ENCODE measurements at places on chromosomes 3 and 15. TPM values are rescaled to one million over a fixed set of nuclear protein-coding genes. Genes with fewer than 3 reads are reported as not detected.

The GPR149 gene
- total RNA-seq = not detected

DNA sequence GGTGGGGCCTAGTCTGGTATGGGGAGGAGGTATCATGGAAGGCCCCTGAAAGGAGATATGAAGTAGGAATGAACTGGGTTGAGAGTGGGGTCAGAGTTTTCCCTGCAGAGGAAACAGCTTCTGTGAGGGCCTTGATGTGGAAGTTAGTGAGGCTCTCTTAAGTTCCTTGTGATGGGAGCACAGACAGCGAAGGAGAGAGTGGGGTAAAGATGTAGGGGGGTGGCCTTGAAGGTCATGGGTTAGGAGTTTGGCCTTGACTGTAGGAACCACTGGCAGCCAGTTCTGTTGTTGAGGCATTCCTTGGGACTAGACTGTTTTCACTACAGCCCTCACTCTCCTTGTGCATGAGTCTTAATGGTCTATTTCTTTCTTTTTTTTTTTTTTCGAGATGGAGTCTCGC lies 77.8 kb upstream of the NMNAT3 start:
- H3K27ac ChIP-seq = no peak overlapping the region
- H3K4me3 ChIP-seq = no peak overlapping the region
- no peaks in the 10 kb centered on the region for H3K36me3 ChIP-seq
- no peak for DNase-seq

DNA sequence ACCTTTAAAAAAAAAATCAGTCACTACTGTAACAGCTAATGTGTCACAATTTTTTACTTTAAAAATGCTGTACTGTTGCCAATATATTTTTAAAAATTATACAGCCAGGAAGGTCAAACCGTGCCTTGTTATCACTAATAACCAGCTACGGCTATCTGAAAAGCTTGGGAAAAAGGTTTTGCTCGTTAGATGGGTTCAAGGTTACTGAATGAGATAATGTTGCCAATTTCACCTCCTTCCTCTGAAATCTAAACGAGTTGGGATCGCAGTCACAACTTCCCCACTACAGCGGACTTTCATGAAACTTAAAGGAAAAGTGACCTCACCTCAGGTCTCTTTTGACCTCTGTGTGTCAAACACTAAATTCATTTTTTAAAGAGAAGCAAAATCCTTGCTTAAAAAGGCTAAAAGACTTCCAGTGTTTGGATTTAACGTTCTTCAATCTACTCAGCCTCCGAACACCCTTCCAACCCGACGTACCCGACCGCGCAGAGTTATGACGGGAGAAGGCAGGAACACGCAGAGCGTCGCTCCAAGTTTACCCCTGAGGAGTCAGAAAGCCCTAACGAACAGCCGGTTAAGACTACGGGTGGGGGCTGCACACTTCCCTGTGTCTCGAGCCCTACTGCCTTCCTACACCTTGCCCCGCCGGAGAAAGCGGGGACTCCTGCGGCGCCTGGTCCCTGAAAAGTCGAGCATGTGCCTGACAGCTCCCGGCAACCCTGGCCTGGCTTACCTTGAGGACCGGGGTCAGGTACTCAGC lies 860 bp downstream of the ATG3 start:
- H3K36me3 ChIP-seq = peaks cover 15% of the 10 kb centered on the region
- peak overlapping the region; percentile 53 for H3K4me3 ChIP-seq
- H3K27me3 ChIP-seq = no peaks in the 10 kb centered on the region
- DNase-seq = peak; percentile 75

The ENTPD3 gene
- not detected for total RNA-seq

DNA sequence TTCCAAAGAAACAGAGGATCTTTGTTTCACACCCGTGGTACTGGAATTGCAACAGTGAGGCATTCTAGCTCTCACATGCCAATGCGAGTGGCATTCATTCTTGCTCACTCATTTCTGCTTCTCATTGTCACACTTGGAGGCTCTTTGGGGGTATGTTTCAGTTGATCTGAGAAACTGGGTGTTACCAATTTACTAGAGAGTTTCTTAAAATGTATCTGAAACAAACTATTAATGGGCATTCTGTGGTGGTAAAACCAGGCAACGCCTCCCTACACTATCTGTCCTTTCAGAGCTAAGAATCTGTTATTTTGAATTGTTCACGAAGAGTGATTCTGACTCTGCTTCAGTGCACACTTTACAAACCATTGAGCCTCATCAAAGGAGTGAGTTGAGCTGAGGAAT lies 140.6 kb upstream of the BHLHE40 start:
- H3K27me3 ChIP-seq = no peaks in the 10 kb centered on the region
- no peak overlapping the region for H3K27ac ChIP-seq

DNA sequence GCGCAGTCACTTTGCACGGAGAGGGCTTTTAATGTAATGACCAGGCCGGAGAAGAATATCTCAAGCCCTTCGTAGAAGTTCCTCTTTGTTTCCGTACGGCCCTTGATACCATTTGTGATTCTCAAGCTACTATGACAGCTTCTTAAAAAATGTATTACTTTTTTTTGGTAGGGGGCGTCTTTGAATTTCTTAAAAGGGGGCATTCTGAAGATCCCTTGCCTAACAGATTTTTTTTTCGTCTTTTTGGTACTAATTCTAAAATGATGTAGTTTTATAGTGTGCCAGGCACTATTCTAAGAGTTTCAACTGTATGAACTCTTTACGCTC lies 614.0 kb downstream of the MCTP2 start:
- DNase-seq = no peak
- H3K27ac ChIP-seq = no peak overlapping the region
- H3K4me1 ChIP-seq = no peaks in the 10 kb centered on the region
- H3K4me3 ChIP-seq = no peak overlapping the region
- no peaks in the 10 kb centered on the region for H3K36me3 ChIP-seq
- H3K27me3 ChIP-seq = no peaks in the 10 kb centered on the region

DNA sequence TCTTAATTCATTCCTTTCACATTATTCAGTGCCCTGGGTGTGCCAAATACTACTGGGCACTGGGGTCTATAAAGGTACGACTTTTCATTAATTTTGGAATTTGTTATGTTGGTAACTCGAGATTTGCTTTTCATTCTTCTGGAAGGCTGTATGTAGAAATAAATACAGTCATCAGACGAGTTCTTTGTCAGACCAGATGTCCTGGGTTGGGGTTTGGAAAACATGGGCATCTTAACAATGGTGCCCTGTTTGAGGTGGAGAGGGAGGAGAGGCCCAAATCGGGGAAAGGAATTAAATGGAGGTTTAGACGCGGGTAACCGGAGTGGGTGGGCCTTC lies 662 bp upstream of the GLCE start:
- H3K27me3 ChIP-seq = no peaks in the 10 kb centered on the region
- no peak for DNase-seq
- H3K4me3 ChIP-seq = peak overlapping the region; percentile 80
- H3K4me1 ChIP-seq = peaks cover 18% of the 10 kb centered on the region
- peaks cover 3% of the 10 kb centered on the region for H3K36me3 ChIP-seq

GRCh38 chr3:171565481-171566058 lies 105.4 kb upstream of the TNIK start:
- no peaks in the 10 kb centered on the region for H3K36me3 ChIP-seq
- no peaks in the 10 kb centered on the region for H3K4me1 ChIP-seq
- DNase-seq = no peak
- no peaks in the 10 kb centered on the region for H3K27me3 ChIP-seq

Data from SJSA1 (cell line).